ENCODE measurements at places on chromosomes 4 and X. TPM values are rescaled to one million over a fixed set of nuclear protein-coding genes. Genes with fewer than 3 reads are reported as not detected.
A peak's percentile ranks its signal among the peaks of the same experiment; 100 is the strongest.

DCX gene
- total RNA-seq = not detected

CXCL6 gene
- total RNA-seq = not detected

GRCh38 chrX:39196192-39197102 lies 395.2 kb downstream of the MID1IP1 start:
- peak overlapping the region; percentile 56 for H3K27ac ChIP-seq
- H3K4me1 ChIP-seq = peaks cover 19% of the 10 kb centered on the region

DNA sequence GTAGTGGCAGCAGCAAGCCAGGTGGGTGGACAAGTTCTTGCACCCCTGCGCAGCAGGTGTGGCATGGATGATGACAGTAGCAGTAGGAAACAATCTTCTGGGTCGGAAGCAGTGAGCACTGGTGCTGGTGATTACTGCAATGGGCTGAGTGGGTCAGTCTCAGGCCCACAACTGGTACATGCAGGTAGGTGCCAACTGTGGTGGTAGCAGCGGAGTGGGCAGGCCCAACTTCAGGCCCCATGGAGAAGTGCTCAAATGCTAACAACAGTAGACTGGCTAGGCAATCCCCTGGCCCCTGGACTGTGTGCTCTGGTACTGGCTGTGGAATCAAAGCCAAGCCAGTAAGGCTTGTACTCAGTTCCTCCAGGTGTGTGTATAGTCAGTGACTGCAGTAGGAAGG lies 413.7 kb downstream of the PDGFC start:
- H3K36me3 ChIP-seq = no peaks in the 10 kb centered on the region
- DNase-seq = no peak
- no peak overlapping the region for H3K27ac ChIP-seq

DNA sequence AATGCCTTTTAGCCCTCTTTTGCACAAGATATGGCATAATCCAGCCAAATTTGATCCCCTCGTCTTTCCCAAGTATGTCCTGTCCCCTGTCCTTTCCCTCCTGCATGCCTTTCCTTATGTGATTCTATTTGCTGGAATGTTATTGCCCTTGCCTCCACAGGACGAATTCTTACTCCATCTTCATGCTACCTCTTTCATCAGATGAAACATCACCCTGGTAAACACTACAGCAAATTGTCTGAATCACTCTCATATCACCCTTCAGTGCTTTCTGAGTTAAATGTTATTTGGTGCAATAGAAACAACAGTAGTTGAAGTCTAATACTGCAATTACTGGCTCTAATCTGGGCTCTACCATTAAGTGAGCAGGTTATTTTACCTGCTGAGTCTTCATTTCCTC lies 52.2 kb upstream of the FAT1 start:
- no peak overlapping the region for H3K27ac ChIP-seq

DNA sequence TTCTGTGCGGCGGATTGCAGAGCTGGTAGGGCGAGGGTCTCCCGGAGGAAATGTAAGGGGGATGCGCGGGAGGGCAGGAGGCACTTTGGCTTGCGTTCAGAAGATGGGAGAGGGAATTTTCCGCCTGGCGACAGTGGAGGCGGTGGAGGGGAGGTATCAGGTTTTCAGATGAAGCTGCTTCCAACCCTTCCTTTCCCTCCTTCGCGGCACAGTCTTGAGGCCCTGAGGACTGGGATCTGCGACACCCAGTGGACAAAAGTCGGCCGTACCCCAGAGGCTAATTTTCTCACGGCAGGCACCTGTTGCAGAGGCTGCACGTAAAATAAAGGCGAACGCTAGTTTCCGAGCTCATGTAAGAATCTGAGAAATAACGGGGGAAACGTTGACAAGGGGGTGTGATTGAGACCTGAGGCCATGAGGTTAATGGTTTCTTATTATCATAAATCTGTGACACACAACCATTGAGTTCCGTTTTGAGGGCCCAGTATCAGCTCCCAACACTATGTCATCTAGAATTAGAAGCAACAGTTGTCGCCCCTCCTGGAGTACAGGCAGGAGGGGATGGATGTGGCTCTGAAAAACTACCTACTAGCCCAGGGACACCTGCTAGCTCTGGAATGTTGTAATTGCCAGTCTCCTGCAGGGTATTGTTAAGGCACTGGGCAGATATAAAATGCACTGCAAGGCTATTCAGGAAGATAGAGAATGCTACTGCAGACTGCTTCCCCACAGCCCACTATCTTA lies 1.1 kb downstream of the ZCCHC18 start:
- H3K4me1 ChIP-seq = peaks cover 45% of the 10 kb centered on the region
- peak; percentile 18 for DNase-seq
- peaks cover 1% of the 10 kb centered on the region for H3K36me3 ChIP-seq
- peak overlapping the region; percentile 90 for H3K4me3 ChIP-seq

GRCh38 chrX:49270249-49270921 lies 792 bp downstream of the PPP1R3F start:
- no peak for DNase-seq
- H3K36me3 ChIP-seq = peaks cover 14% of the 10 kb centered on the region
- peak overlapping the region; percentile 28 for H3K4me3 ChIP-seq

GRCh38 chr4:147532896-147533295 lies 52.0 kb downstream of the EDNRA start:
- H3K36me3 ChIP-seq = no peaks in the 10 kb centered on the region
- H3K27me3 ChIP-seq = peaks cover 1% of the 10 kb centered on the region
- no peak for DNase-seq
- H3K4me1 ChIP-seq = no peaks in the 10 kb centered on the region

RTL3 gene
- total RNA-seq = not detected

- H3K4me3 ChIP-seq = no peak overlapping the region
- no peak overlapping the region for H3K27ac ChIP-seq
- DNase-seq = no peak
- H3K4me1 ChIP-seq = no peaks in the 10 kb centered on the region
These were observed 85.7 kb downstream of the DIAPH2 start for GRCh38 chrX:96770315-96770714.

GRCh38 chr4:24956091-24956490 lies 43.2 kb upstream of the CCDC149 start:
- DNase-seq = no peak
- no peak overlapping the region for H3K4me3 ChIP-seq
- H3K36me3 ChIP-seq = peaks cover 2% of the 10 kb centered on the region
- H3K27me3 ChIP-seq = peaks cover 8% of the 10 kb centered on the region

FAM184B gene
- 0.05 TPM for total RNA-seq

- H3K27me3 ChIP-seq = no peaks in the 10 kb centered on the region
- no peak overlapping the region for H3K4me3 ChIP-seq
- H3K27ac ChIP-seq = no peak overlapping the region
These were observed 601.4 kb upstream of the AADAT start for GRCh38 chr4:170691168-170691567.

PRRG1 gene
- not detected for total RNA-seq

GLRA2 gene
- total RNA-seq = not detected

GABRG1 gene
- total RNA-seq = not detected

GRCh38 chrX:68991691-68992345 lies 163.0 kb downstream of the EFNB1 start:
- no peak overlapping the region for H3K27ac ChIP-seq
- H3K4me1 ChIP-seq = no peaks in the 10 kb centered on the region
- H3K36me3 ChIP-seq = no peaks in the 10 kb centered on the region
- H3K4me3 ChIP-seq = no peak overlapping the region
- H3K27me3 ChIP-seq = no peaks in the 10 kb centered on the region

PDCL2 gene
- total RNA-seq = not detected

CLDN22 gene
- not detected for total RNA-seq

LDB2 gene
- not detected for total RNA-seq

- no peak overlapping the region for H3K4me3 ChIP-seq
- H3K27me3 ChIP-seq = no peaks in the 10 kb centered on the region
- no peaks in the 10 kb centered on the region for H3K4me1 ChIP-seq
- DNase-seq = no peak
- no peaks in the 10 kb centered on the region for H3K36me3 ChIP-seq
These were observed 98.8 kb downstream of the KLHL4 start for GRCh38 chrX:87616371-87616770.

GRCh38 chr4:137083571-137084135 lies 448.6 kb downstream of the PCDH18 start:
- H3K4me3 ChIP-seq = no peak overlapping the region
- no peaks in the 10 kb centered on the region for H3K4me1 ChIP-seq
- no peaks in the 10 kb centered on the region for H3K36me3 ChIP-seq
- DNase-seq = no peak
- no peaks in the 10 kb centered on the region for H3K27me3 ChIP-seq

AR gene
- total RNA-seq = not detected

CORIN gene
- not detected for total RNA-seq

BEX5 gene
- 0.61 TPM for total RNA-seq

- H3K27ac ChIP-seq = no peak overlapping the region
- H3K27me3 ChIP-seq = no peaks in the 10 kb centered on the region
- no peaks in the 10 kb centered on the region for H3K36me3 ChIP-seq
- no peak for DNase-seq
- no peaks in the 10 kb centered on the region for H3K4me1 ChIP-seq
These were observed 445.5 kb downstream of the ZIC3 start for GRCh38 chrX:138011468-138011867.

GRCh38 chr4:109574443-109574850 lies 14.4 kb downstream of the MCUB start:
- peak overlapping the region; percentile 33 for H3K27ac ChIP-seq
- H3K4me3 ChIP-seq = no peak overlapping the region
- H3K36me3 ChIP-seq = peaks cover 20% of the 10 kb centered on the region
- no peak for DNase-seq
- no peaks in the 10 kb centered on the region for H3K27me3 ChIP-seq

GRCh38 chrX:45847961-45848360 lies 647.3 kb upstream of the DIPK2B start:
- no peak overlapping the region for H3K4me3 ChIP-seq
- H3K36me3 ChIP-seq = no peaks in the 10 kb centered on the region
- H3K27ac ChIP-seq = no peak overlapping the region
- H3K27me3 ChIP-seq = peaks cover 5% of the 10 kb centered on the region
- no peak for DNase-seq

DNA sequence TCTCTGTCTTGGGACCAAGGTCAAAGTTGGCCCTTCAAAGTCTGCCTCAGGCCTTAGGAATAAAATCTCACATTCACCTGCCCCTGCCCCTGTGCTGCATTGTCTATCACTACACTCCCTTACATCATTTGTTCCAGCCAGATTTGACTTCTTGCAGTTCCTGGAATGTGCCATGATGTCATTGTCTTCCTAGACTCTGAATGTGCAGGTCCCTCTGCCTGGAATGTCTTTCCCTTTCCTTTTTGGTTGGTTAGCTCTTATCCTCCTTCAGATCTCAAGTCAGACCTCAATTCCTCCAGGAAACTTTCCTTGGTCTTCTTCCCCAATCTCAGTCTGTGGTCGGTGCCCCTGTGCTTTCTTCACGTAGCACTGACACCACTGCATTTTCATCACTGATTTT lies 67.7 kb upstream of the EFNB1 start:
- H3K4me1 ChIP-seq = no peaks in the 10 kb centered on the region
- no peak overlapping the region for H3K4me3 ChIP-seq
- no peaks in the 10 kb centered on the region for H3K27me3 ChIP-seq

DNA sequence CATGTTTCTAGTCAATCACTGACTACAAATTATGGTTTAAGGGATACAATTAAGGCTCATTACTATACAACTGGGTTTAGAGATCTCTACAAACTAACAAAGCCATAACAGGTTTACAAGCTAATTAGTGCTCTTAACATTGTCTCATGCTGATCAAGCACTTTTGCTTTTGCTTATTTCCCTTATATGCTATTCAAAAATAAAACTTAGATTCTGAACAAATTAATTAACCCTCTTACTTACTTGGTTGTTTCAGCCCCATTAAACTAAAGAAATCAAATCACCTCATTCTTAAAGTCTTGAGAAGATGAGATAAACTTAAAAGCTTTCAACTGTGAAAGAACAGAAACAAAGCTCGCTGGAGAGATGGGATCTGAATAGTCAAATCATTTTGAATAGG lies 2024.5 kb upstream of the ADGRL3 start:
- H3K36me3 ChIP-seq = no peaks in the 10 kb centered on the region
- H3K27ac ChIP-seq = no peak overlapping the region
- H3K4me3 ChIP-seq = no peak overlapping the region
- H3K27me3 ChIP-seq = no peaks in the 10 kb centered on the region
- DNase-seq = no peak
- no peaks in the 10 kb centered on the region for H3K4me1 ChIP-seq

DNA sequence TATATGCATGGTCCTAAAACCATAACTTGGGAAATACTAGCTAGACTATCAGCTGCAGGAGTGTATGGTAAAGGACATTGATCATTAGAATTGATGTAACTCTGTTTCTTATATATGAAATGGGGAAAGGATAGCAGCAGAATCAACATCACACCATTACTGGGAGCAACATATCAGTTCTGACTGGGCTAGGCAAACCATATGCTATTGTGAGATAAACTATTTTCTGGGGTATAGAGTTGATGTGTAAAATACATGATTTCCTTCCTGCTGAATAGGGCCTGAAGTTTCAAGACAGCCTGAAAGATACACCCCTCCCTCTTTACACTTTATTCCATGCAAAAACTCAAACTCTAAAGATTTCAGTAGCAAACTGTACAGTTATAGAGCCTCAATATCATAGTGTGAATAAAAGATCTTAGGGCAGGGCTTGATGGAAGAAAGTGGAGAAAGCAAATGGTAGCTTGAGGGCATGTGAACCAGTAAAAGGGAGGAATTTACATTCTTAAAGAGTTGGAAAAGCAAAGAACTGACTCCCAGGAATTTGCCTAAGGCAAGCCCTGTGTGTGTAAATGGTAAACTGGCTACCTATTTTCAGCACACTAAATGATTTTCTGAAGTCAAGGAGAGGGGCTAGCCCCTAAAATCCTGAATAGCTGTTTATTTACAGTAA lies 404.1 kb downstream of the MAPK10 start:
- H3K27me3 ChIP-seq = no peaks in the 10 kb centered on the region
- peaks cover 47% of the 10 kb centered on the region for H3K36me3 ChIP-seq

GRCh38 chr4:18021470-18021719 lies 160 bp downstream of the LCORL start:
- H3K36me3 ChIP-seq = peaks cover 9% of the 10 kb centered on the region
- no peaks in the 10 kb centered on the region for H3K27me3 ChIP-seq
- peak overlapping the region; percentile 93 for H3K4me3 ChIP-seq
- peak overlapping the region; percentile 90 for H3K27ac ChIP-seq
- DNase-seq = no peak
- peaks cover 22% of the 10 kb centered on the region for H3K4me1 ChIP-seq

DNA sequence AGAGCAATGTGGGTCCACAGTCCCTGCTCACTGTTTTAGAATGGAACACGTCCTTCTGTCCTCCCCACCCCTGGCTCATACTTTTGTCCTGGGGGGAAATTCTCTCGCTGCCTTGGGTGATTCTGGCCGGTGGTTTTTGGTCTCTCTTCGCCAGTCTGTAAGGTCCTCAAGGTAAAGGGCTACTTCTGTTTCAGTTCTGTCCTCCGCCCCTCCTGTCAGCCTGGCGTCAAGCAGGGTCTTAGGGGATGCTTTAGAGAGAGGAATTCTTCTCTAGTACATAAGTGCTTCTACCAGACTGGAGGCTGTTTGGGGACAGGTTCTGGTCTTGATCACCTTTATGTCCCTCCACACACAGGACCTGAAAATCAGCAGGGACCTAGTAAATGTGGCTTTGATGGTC lies 617 bp upstream of the MRFAP1L1 start:
- H3K27ac ChIP-seq = peak overlapping the region; percentile 96
- DNase-seq = no peak
- H3K4me1 ChIP-seq = peaks cover 59% of the 10 kb centered on the region
- H3K36me3 ChIP-seq = peaks cover 38% of the 10 kb centered on the region

GATB gene
- 22.1 TPM for total RNA-seq

All from activated B cell treated with CpG ODN at 0.5 μM for 24 hours (primary cell).